ENCODE measurements at places on chromosomes 16 and 17.

DNA sequence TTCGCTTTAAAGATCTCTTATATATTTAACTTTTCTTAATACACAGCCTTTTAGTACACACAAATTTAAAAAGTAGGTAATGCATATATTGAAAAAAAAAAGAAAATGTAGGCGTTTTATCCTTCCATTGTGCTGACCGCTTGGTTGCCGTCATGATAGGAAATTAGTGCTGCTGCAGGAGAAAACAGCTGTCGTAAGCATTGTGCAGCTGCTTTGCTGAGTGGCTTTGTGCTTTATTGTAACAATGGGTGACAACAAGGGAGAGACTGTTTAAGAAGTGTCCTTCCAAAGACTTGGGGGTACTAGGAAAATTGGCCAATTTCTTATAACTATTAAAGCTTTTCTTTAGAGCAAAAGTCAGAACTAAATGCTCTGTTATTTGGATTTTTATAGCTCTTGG lies 5.0 kb downstream of the HERPUD1 start:
- DNase-seq, result no peak

- peak; percentile 88 for DNase-seq
Observed at GRCh38 chr17:50547035-50547735, at the start of gene SPATA20. SPATA20 (plus strand) TSS chr17:50547174; CDS start chr17:50547209, 35 bp downstream.

DNA sequence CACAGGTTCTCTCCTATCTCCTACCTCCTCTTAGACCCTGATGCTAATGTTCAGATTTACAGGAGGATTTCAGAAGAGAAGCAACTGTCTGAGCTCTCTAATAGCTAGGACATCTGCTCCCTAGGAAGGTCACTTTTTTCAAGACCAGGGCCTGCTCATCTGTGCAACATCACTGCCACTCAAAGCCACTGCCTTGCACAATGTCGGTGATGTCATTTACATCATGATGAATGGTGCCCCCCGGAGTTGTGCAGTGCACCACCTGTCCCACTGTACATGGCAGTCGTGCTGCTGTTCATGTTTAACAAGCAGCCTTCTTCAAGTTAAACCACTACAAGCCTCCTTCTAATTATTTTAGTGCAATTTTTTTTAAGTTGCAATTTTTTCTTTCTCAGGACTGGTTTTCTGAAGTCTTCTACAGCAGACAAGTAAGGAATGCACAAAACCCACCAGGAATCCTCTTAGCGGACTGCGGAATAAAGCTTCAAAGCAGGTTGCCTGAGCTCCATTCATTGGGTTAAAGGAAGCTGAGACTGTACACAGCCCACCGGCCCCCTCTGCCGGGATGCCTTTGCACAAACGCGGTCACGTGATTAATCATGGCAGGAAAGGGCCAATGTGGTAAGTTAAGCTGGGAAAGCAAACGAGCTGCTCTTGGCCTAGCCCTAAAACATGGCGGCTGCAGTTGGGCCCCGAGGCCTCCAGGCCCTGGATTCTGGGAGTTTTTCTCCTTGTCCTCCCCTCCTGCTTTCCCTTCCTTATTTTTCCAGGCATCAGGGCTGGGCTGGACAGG lies 74.1 kb downstream of the MYH11 start:
- DNase-seq, result no peak

DNA sequence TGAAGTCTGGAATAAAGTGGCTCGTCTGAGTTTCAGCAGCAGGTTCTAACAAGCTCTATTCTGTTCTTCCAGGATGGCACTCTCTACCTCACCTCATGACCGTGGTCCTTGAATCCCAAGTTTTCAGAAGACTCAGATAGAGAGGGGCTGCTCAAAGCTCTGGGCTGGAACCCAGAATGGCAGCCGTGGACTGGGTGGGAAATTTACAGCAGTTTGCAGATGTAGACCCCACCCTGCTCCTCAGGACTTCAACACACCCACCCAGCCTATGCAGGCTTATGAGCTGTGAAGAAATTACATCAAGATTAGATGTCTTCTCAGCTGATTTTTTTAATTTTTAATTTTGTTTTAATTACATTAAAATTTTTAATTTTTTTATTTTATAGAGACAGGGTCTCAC lies 59.4 kb downstream of the METRNL start:
- DNase-seq, result peak; percentile 12

GRCh38 chr17:6713130-6713917 lies at the start of gene SLC13A5:
SLC13A5 (minus strand) TSS chr17:6713369; CDS start chr17:6713333, 36 bp downstream.
- no peak for DNase-seq

- DNase-seq, result peak; percentile 62
Observed at GRCh38 chr17:17377071-17377967, 74.1 kb downstream of the NT5M start.

- no peak for DNase-seq
Observed at GRCh38 chr17:4939546-4939795, 375 bp downstream of the SLC25A11 start.

DNA sequence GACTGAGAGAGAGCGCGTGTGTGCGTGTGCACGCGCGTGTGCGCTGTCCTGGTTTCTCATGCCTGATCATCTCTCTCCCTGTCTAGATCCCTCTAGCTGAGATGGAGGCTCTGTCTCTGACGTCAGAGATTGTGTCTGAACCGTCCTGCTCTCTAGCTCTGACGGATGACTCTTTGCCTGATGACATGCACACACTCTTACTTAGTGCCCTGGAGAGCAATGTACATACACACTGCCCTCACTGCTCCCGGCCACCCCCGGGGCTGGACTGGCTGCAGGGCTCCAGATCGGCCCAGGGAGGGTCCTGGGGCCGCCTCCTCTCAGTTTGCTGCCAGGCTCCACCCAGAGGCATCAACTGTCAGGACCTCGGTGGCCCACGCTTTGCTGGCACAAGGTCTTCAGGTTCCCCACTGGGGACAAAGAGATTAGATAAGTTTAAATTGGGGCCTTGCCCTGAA lies 13.1 kb upstream of the ABCC3 start:
- no peak for DNase-seq

GRCh38 chr17:35765086-35765710 lies 4.5 kb downstream of the C17orf50 start:
- no peak for DNase-seq

DNA sequence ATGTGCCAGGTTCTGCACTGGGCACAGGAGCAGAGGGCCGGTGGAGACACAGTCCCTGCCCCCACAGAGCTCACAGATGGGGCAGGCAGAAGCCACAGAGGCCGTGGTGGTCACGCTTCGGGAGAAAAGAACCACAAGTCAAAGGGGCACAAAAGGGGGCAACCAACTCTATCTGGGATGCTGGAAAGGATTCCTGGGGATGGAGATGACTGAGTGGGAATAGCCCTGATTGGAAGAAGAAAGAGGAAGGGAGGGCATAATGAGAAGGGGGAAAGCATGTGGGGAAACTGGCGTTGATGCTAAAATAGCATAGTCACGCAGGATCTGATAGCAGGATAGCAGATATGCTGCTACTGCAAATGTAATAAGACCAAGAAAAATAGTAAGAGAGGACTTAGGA lies 69.7 kb downstream of the VAT1L start:
- no peak for DNase-seq

- DNase-seq, result no peak
Observed at GRCh38 chr16:47058295-47059086, 85.0 kb upstream of the DNAJA2 start.

DNA sequence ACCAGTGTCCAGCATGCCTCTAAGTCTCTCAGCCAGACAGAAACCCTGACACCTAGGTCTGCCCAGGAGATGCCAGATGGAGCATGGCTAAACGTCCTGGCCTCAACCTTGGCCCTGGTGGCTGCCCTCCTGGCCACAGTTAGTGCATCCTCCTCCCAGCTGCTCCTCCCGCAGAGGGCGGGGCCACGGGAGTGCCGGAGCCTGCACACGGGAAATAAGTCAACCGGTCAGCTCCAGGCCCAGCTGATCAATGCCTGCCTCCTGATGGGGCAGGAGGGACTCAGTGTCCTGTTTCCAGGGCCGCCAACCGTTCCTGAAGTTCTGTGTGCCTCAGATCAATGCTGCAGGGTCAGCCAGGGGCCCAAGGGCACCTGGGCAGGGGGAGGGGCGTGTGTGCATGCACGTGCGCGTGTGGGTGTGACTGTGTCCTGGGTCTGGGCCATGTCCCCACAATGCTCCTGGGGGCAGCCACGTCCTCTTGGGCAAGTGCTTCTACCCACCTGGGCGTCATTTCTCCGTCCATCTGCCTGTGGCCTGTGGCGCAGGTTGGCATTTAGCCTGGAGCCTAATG lies 4.6 kb upstream of the KCNJ12 start:
- no peak for DNase-seq

- DNase-seq, result no peak
Observed at GRCh38 chr17:26792486-26792885, 501.4 kb upstream of the WSB1 start.

- DNase-seq, result peak; percentile 99
Observed at GRCh38 chr16:29811170-29811895, 660 bp upstream of the PRRT2 start.

DNA sequence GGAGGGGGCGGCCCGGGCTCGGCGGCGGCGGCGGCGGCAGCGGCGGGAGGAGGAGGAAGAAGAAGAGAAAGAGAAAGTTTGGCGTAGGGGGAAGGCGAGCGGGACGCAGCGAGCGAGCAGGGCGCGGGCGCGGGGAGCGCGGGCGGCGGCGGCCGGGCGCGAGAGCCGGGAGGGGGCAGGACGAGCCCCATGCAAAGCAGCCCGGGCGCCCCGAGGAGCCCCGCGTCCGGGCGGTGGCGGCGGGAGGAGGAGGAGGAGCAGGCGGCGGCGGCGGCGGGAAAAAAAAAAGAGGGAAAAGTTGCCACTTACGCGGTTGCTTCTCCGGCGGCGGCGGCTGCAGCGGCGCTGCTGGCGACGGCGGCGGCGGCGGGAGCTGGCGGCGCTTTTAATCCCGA lies 10.3 kb upstream of the ZFHX3 start:
- no peak for DNase-seq

DNA sequence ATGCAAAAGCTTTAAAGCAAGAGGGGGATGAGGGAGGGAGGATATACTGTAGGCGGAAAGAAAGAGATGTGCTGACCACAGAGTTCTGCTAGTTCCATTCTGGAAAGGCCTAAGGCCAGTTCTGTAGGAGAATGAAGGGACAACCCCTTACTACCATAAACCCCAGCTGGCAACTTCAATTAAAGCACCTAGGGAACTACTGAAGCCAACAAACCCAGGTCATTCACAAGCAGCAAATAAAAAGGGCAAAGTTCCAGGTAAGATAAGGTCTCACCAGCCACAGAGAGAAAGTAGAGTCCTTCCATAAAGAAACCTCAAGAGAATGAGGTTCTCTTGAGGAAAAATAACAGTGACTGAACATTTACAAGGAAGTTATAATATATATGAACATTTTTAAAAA lies 12.8 kb downstream of the TERF2 start:
- no peak for DNase-seq

- no peak for DNase-seq
Observed at GRCh38 chr16:88649195-88649923, 1.5 kb downstream of the CYBA start.

DNA sequence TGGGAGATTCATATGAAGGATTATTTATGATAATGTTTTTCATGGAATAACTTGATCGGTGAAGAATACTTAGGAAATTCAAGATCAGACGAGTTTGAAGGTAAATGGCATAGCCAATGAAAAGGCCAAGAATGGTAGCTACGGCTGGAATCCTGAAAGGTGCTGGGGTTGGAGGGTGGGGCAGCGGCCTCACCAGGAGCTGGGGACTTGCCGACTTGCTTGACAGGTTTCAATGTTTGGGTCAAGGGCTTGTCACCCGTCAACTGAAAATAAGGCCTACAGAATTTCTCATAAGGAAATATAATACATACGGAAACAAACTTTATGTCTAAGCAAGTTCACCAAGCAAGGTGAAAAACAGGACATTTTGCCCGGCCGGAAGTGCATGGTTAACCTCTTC lies 9.9 kb downstream of the CRYM start:
- DNase-seq, result no peak

GRCh38 chr16:73764321-73764720 lies 532.3 kb upstream of the PSMD7 start:
- no peak for DNase-seq

GRCh38 chr17:80124351-80124981 lies 22.5 kb downstream of the EIF4A3 start:
- no peak for DNase-seq

GRCh38 chr17:83064021-83064731 lies 15.2 kb upstream of the METRNL start:
- DNase-seq, result peak; percentile 57

GRCh38 chr17:39674702-39675389 lies 6.6 kb downstream of the PNMT start:
- DNase-seq, result no peak

GRCh38 chr17:7839190-7839875 lies 5.3 kb downstream of the KDM6B start:
- DNase-seq, result peak; percentile 68

GRCh38 chr17:77160875-77161530 lies 20.2 kb downstream of the SEC14L1 start:
- DNase-seq, result no peak

GRCh38 chr17:76528156-76528527 lies 9.4 kb downstream of the CYGB start:
- DNase-seq, result no peak

GRCh38 chr17:82403662-82404660 lies 14.2 kb upstream of the HEXD start:
- no peak for DNase-seq

DNA sequence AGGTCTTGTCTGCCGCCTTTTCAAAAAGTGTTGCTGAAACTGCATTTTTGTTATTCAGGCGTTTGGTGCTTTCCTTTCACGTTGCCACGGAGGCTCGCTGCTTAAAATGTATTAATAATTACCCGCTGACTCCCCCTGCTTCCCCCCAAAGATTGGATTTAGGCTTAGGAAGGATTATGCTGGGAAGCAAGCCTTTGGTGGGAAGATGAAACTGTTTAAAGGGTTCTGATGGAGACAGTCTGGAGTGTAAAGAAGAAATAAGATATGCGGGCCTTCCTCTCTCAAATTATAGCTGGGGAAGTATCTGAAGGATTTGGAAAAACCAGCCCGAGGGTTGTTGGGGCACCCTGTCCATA lies 1.1 kb downstream of the KSR1 start:
- no peak for DNase-seq

- no peak for DNase-seq
Observed at GRCh38 chr17:72121164-72122009, 567 bp downstream of the SOX9 start.

GRCh38 chr16:66130296-66130905 lies 236.1 kb upstream of the CDH5 start:
- DNase-seq, result no peak

DNA sequence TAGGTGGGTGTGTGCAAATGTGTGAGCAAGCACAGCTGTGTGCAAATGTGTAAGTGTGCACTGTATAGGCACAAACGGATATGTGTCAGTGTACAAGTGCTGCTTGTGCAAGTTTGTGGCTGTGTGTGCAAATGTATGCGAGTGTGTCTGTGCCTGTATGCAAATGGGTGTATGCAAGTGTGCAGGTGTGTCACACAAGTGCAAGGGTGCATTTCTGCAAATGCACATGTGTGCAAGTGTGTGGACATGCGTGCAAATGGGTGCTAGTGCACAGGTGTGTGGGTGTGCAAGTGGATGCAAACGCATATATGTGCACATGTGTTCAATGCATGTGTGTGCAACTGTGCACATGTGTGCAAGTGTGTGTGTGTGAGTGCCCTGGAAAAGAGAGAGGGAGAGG lies 76.5 kb upstream of the TNRC6C start:
- no peak for DNase-seq
